ENCODE measurements at places on chromosomes 6 and 20.

DNA sequence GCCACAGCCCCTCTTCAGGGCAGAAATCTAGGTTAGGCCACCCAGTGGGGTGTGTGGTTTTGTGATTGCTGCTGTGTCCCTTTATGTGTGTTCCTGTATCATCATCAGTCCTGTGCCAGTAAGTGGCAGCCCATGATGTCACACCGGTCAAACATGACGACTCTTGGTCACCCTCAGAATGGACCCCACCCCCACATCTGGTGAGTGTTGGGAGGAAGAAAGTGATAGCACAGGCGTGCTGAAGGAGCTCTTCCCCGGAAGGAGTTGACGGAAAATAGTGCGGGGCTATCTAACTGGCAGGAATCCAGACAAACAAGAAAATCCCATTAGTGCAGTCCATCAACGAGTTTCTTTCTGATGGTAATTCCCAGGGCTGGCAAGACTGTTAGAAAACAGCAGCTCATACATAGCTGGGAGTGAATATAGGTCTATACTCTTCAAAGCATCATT is 33.4 kb upstream of the IL17A start:
- no peak for DNase-seq

DNA sequence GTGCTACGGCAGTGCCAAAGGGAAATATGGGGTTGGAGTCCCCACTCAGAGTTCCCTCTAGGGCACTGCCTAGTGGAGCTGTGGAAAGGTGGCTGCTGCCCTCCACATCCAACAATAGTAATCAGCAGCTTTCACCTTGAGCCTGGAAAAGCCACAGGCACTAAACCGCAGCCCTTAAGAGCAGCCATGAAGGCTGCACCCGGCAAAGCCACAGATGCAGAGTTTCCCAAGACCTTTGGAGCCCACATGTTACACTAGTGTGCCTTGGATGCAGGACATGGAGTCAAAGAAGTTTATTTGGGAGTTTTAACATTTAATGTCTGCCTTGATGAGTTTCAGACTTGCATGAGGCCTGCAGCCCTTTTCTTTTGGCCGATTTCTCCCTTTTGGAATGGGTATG is 91.4 kb upstream of the HSF2 start:
- no peak for DNase-seq

GRCh38 chr20:51733070-51733469 is 35.1 kb downstream of the ATP9A start:
- no peak for DNase-seq

- DNase-seq, result no peak
Observed at GRCh38 chr6:167347226-167347625, 22.3 kb downstream of the TTLL2 start.

GRCh38 chr6:143223895-143224294 is 163.2 kb downstream of the AIG1 start:
- no peak for DNase-seq

DNA sequence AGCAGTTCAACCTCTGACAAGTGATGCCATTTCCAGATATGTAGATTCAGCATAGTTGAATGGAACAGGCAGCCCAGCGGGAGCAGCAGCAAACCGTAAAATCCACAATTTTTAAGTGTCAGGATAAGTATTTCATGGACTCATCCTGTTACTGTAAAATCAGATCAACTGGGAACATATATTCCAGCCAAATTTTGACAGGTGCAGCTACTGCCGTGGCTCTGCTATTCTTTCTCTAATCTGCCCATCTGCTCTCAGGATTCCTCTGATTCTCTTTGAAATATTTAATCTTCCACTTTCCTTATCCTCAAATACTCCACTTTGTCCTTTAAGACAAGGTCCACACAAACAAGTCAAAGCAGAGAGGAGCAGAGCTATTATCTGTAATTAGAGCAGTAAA is 245.4 kb upstream of the ASCC3 start:
- no peak for DNase-seq

DNA sequence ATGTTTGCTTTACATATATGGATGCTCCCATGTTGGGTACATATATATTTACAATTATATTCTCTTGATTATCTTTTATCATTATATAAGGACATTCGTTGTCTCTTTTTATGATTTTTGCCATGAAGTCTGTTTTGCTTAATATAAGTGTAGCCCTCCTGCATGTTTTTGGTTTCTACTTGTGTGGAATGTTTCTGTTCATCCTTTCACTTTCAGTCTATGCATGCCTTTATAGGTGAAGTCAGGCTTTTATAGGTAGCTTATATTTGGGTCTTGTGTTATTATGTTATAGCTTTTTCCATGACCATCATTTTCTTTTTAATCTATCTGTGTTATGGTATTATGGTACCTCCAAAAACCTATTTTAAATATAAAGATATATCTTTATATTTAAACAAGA is 612.5 kb upstream of the HS3ST5 start:
- DNase-seq, result no peak

GRCh38 chr6:72669324-72669723 is 47.5 kb downstream of the KCNQ5 start:
- no peak for DNase-seq

DNA sequence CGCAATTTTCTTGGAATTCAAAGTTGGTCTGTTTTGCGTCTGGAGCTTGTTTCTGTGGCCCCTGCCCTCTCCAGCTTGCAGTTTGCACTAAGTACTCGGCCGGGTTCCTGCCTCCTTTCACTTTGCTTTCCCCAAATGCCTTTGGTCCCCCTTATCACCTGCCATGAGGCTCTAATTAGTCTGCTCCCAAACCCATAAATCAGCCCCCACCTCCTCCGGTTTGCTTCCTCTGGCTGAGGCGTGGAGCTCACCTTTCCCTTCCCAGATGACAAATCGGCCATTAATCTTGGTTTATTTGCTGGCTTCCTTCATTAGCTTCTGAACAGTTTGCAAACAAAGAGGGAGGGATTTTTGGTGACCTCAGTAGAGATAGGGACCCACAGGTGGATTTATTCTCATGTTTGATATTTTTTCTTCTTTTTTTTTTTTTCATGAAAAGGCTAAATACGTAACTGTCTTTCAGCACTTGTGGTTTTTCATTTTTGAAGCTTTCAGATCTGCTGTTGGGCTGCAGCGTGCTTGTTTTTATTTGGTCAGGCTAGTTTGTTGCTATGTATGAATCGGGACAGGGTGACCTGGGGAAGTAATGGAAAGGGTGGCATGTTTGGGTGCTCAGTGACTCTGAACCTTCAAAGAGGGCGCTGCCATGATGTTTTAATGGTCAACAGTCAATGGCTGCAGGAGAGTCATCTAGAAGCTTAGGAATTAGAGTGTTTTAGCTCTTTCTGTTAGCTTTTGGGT is 121.7 kb upstream of the JAG1 start:
- no peak for DNase-seq

DNA sequence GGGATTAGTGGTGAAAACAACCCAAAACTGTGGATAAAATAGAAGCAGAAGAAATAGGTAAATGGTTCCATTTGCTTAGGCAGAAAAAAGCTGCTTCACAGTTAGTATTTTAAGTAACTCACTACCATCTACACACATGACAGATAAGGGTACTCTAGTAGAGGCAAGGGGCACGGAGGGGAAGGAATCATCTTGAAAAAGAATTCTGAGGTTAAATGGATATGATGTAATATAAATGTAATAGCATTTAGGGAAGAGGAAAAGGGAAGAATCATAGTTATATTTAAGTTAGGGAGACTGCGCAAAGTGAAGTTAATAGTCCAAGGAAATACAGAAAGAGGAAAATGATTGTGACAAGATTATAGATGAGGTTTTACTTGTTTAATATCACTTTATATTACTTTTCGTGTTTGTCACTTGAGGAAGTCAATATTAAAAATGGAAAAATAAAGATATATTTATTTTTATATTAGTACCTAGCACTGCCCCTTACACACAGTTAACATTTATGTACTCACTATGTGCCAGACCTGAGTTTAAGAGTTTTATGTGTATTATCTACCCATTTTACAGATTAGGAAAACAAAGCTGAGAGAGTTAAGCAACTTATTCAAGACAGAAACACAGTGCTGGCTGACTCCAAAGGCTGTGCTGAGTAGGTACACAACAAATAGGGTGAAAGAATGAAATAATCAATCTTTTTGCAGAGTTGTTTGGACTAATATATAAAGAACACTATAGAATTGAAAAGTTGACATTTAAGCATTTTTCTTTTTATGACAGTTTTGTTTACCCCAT is 128.1 kb downstream of the REV3L start:
- DNase-seq, result no peak

- no peak for DNase-seq
Observed at GRCh38 chr6:34385793-34386195, 6.7 kb downstream of the NUDT3 start.

- no peak for DNase-seq
Observed at GRCh38 chr6:119347466-119348095, 2.0 kb downstream of the MAN1A1 start.

GRCh38 chr6:138267971-138268895 is 49.9 kb upstream of the PBOV1 start:
- DNase-seq, result no peak

GRCh38 chr20:51447097-51447764 is 95.3 kb downstream of the NFATC2 start:
- no peak for DNase-seq

DNA sequence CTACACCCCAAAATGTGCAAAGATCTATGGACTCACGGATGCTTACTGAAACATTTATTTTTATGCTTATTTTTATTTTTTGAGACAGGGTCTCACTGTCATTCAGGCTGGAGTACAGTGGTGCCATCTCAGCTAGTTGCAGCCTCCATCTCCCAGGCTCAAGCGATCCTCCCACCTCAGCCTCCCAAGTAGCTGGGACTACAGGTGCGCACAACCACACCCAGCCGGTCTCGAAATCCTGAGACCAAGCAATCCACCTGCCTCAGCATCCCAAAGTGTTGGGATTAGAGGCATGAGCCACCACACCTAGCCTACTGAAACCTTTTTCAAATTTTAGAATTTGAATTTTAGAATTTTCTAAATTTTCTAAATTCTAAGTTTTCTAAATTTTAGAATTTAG is 50.8 kb upstream of the IPCEF1 start:
- DNase-seq, result no peak

GRCh38 chr6:31405996-31406395 is 2.6 kb downstream of the MICA start:
- no peak for DNase-seq

DNA sequence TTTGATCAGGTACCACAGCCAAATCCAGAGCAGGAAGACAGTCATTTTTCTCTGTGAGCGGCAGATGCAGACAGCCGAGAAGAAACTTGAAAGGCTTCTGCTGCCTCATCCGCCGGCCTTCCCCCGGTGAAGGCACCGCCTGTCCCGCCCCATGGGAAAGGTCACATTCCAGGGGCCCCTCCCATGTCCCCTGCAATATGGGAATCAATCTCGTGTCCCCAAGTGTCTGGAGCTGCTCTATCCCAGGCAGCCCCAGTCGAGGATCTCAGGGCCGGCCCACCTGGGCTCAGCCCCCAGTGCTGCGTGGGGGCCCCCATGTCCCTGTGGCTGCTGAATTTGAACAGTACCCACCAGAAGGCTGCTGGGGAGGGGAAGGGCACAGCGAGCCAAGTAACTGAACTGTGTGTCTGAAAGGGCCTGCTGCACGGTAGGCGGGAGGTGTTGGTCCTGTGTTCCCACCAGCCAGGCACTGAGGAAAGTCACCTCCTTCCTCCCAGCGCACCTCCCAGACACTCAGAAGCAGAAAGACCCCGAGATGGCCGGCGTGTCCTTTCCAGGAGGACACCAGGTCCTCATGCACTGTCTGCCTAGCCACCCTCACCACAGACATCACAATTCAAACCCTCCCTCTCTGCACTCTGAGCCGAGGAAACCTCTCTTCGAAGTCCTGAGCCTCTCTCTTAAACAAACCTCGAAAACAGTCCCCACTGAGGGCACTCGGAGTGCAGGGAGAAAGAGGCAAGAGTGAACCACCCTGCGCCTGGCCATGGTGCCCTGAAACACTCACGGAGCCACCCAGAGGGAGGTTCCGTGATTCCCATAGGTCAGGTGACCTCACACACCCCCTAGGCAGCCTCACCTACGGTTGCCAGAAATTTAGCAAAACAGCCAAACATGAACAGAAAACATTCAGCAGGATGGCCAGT is 99.3 kb downstream of the PSMB1 start:
- no peak for DNase-seq

DNA sequence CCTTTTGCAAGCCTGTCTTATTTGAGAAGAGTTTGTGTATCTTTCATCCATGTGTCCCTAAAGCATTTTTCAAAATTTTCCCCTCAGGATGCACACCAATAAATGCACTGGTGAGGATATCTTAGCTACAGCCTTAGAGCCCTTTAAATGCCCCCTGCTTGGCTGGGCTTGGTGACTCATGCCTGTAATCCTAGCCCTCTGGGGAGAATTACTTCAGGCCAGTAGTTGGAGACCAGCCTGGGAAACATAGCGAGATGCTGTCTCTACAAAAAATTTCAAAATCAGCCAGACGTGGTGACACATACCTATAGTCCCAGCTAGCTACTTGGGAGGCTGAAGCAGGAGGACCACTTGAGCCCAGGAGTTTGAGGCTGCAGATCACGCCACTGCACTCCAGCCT is 33.8 kb upstream of the PLCB4 start:
- DNase-seq, result no peak

GRCh38 chr6:113182370-113183141 is 674.6 kb upstream of the MARCKS start:
- DNase-seq, result no peak

- DNase-seq, result no peak
Observed at GRCh38 chr20:23533161-23533560, 35.1 kb downstream of the CST9L start.

GRCh38 chr20:53141201-53142050 is 169.3 kb downstream of the TSHZ2 start:
- no peak for DNase-seq

DNA sequence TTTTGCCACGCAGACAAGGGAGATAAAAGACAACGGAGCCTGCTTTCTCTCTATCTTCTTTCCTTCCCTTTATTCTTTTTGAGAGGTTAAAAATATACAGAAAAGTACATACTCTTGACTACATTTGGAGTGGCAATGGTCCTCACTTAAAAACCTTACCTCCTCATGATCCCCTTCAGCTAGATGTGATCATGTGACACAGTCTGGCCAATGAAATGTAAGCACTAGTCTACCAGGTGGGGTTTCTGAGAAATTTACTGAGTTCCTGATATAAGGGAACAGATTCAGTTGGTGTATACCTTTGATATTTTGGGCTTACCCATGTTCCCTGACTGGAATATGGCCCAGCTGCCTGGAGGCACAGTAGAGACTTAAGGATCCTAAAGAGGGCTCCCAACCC is 165.5 kb upstream of the BEND3 start:
- DNase-seq, result no peak

DNA sequence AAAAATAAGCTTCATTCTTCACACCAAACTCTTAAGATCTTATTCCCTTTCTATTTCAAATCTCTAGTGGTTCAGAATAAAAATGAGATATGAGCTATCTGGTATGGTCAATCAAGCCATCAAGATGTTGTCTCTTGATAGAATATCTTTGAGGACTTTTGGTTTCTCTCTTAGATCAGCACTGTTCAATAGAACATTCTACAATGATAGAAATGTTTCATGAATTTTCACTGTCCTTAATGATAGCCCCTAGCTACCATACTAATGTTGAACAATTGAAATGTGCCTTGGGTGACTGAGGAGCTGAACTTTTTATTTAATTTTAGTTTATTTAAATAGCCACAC is 24.1 kb upstream of the HINT3 start:
- no peak for DNase-seq

Measured in stimulated activated CD8-positive, alpha-beta memory T cell treated with anti-CD3 and anti-CD28 coated beads, Interleukin-4, amount 100 ng/mL, for 4 hours (primary cell).